ENCODE measurements at places on chromosomes 3 and 15.

DNA sequence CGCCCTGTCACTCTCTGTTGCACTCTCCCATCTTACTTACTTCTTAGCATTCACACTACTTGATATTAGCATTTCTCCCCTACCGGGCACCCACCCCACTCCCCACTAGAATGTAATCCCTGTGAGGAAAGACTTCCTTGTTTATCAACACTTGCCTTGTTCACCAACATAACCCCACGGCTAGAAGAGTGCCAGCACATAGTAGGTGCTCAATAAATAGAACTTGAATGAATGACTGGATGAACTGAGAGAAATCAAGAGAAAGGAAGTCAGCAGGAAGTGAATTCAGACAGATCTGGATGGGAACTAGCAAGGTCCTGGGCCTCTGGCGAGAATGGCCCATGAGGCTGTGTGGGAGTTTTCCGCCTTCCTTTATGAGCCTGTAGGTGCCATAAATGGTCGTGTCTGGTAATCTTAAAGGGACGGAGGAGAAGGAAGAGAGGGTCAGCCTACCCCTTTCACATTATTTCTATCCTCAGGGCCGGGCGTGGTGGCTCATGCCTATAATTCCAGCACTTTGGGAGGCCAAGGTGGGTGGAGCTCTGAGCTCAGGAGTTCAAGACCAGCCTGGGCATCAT, 42.4 kb upstream of the HERC1 start:
- no peak for DNase-seq

DNA sequence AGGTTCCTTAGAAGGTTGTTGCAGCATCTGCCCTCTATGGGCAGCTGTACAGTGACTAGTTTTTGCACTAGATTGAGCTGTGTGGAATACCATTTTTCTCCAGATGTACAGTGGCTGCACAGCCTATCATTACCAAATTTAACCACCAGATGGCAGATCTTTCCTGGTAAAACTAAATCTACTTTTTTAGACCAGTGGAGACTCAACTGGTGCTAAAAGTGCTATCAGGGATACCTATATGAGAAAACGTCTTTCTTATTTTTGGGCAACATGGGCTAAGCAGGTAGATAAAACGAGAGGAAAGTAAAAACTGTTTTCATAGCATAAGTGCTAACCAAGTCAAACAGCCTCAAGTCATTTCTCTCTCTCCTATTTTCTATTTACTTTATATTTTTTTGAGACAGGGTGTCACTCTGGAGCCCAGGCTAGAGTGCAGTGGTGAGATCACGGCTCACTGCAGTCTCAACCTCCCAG, 21.2 kb downstream of the IGSF10 start:
- DNase-seq = peak; percentile 37

GRCh38 chr15:80873366-80873952, 94.3 kb downstream of the CEMIP start:
- no peak for DNase-seq

GRCh38 chr3:194973366-194974000, 287.8 kb downstream of the FAM43A start:
- DNase-seq = no peak

- no peak for DNase-seq
These were observed 115.4 kb upstream of the C15orf61 start for GRCh38 chr15:67405208-67406191.

DNA sequence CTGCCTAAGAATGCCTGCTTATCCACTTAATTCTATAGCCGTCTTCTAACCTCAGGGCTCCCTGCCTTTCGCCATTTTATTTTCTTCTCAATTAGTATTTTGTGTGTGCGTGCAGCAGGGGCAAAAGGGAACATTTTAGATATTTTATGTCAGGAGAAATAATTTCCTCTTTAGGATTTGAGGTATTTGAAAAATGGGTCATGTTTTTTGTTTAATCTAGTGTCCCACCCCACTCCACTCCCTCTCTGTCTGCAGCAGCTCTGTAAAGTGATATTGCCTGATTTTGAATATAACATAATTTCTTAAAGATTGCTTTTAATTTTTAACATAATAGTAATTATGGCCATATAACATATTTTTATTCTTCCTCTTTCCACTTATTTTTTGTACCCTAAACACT, 593.2 kb upstream of the DPPA4 start:
- DNase-seq = no peak

DNA sequence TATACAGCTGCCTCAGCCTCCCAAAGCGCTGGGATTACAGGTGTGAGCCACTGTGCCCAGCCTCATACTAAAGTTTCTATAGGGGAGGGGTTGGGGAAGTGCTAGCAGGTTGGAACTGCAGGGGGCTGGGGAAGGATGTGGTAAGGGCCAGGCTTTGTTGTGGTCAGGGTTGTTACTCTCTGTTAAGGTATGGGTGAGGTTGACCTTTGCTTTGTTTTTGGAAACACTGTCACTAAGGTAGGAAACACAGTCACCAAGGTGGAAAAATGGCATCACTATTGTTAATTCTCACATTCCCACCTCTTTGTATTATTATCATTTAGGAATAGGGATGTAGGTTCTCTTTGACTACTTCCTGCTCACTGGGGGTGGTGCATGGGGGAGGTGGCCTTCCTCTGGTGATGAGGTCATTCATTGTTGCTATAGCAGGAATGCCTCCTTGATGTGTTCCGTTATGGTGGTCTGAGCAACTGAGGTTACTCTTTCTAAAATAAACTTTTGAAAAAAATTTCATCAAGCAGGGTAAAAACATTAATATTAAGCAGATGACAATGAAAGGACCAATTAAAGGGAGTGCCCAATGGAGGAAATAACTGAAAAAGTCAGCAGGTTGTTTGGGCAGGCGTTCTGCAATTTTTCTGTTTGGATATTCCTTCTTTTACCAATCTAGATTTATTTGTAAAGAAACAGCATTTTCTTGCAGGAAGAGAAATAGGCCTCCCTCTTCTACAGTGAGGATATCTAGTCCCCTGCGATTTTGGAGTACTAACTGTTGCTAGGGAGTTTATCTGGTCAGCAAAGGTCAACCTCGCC, 150.5 kb downstream of the WDR76 start:
- DNase-seq = no peak

- no peak for DNase-seq
These were observed 329.9 kb downstream of the ZNF385D start for GRCh38 chr3:21421096-21421495.

- DNase-seq = no peak
These were observed 80.8 kb downstream of the RFTN1 start for GRCh38 chr3:16432714-16433113.

DNA sequence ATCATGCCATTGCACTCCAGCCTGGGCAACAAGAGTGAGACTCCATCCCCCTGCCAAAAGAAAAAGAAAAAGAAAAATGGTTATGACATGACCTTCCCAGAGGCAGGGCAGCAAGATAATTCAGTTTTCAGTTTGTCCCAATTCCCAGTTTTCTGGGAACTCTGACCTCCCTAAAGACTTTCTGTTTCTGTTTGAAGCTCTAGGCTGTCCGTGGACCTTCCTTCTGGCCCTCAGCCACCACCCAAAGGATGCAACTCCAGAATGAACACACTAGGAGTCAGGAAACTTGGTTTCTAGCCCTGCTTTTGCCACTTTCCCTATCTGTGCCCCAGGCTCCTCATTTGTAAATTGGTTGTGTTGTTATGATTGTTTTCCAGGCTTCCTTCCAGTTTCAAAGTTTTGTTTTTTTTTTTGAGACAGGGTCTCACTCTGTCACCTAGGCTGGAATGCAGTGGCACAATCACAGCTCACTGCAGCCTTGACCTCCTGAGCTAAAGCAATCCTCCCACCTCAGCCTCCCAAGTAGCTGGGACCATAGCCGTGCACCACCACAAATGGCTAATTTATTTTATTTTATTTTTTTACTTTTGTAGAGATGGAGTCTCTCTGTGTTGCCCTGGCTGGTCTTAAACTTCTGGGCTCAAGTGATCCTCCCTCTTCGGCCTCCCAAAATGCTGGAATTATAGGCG, 68.6 kb downstream of the CDC25A start:
- DNase-seq = no peak

DNA sequence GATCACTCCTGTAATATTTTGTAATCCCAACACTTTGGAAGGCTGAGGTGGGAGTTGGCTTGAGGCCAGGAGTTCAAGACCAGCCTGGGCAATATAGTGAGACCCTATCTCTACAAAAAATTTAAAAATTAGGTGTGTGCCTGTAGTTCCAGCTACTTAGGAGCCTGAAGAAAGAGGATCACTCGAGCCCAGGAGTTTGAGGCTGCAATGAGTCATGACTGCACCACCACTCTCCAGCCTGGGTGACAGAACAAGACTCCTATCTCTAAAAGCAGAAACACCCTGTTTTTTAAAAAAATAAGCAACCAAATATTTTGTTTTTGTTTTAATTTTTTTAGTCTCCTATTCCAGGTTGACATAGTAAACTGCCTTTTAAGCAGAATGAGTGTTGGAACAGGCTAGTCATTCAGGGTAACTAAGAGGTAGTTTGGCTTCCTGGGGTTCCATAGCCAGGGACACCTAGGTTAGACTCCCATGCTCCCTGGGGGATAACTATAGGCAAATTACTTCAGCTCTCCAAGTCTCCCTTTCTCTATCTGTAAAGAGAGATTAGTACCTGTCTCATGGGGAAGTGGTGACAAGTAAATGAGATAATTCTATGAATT, 114.6 kb upstream of the C15orf61 start:
- DNase-seq = no peak

DNA sequence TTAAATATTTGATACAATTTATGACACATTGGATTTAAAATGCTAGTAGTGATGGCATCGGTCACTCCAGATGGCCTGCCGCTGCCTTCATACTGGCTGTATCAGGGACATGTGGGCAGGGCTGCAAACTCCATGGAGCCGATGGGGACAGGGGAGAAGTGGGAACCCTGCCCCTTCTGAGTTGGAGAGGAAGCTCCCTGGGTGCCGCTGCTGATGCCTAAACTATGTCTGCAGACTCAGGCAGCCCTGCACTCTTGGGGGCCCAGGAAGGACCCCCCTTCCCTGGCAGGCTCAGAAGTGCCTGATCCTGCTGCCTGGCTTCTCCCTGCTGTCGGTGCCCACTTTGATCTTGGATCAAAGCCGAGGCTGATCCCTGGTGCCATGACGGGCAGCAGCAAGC, 1522.1 kb downstream of the OTOL1 start:
- DNase-seq = no peak

GRCh38 chr15:47003568-47003967, 713.7 kb upstream of the SEMA6D start:
- DNase-seq = no peak

DNA sequence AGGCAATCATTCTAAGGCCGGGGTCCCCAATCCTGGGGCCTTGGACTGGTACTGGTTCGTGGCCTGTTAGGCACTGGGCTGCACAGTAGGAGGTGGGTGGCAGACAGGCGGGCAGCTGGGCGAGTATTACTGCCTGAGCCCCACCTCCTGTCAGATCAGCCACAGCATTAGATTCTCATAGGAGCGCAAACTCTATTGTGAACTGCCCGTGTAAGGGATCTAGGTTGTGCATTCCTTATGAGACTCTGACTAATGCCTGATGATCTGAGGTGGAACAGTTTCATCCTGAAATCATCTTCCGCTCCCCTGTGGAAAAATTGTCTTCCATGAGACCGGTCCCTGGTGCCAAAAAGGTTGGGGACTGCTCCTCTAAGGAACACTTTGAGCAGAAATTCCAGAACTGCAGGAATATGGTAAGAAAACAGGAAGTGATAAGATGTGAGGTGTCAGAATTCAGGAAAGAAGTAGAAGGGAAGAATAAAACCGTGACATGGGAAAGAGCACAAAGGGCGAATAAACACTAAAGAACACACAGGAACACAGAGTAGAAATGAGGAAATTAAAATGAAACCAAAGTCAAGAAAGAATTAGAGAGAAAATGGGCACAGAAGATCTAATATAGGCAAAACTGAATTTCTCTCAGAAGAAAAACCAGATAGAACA, 57.6 kb downstream of the PDCD6IP start:
- no peak for DNase-seq

DNA sequence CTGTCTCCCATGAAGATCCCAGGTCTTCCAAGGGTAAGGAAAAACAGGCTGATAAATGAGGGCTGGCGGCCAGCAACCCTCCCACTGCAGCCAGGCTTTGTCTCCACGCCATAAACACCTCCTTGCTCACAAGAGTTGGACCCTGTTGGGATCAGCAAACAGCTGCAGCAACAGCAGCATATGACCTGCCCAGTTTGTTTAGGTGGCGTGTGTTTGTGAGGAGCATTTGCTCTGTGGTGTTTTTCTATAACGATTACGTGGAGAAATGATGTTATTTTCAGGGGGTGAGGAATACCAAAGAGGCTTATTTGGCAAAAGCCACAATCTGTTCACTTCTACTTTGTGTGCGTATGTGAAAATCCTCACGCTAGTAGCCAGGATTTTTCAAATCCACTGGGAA, 58.5 kb downstream of the RFTN1 start:
- DNase-seq = no peak

DNA sequence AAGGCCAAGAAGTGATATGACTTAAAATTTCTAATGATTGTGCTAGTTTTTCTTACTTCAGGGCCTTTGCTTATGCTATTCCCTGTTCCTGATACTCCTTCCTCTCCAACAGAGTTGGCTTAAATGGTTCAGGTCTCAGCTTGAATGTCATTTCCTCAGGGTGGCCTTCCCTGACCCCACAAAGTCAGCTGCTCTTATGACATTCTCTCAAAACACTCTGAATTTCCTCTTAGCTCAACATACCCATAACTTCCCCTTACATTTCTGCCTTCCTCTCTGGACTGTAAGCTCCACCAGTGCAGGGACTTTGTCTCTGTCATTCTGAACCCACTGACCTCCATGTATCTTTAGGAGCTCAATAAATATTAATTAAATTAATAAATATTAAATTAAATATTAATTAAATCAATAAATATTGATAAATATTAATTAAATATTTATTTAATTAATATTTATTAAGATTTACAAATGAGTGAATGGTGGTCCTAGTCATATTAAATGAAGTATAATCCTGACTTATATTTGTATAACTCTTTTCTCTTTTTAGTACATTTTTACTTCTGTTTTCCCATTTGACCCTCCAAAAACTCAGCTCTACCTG, 17.9 kb upstream of the TMCC1 start:
- no peak for DNase-seq

DNA sequence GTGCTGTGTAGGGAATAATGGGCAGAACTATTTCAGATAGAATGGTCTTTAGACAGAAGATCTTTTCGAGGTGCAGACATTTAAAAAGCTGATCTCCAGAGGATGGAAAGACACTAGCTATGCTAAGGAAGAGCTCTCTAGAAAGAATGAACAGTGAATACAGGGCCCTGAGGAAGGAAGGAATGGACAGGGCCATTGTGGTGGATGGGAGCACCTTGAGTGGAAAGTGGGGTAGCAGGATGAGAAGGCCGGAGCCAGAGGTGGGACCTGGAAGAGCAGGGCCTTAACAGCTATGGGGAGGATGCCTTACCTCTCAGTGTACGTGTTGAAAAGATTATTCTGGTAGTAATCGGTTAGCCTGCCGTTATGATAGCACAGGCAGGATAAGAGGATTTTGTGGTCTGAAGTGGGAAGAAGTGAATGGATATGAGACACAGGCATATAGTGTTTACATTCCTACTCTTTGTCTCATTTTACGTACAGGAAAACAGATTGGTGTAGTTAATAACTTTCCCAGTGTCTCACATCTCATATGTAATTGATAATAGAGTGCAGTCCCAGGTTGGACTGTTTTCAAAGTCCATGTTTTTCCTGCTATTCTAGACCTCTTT, 172.4 kb downstream of the KLHL25 start:
- DNase-seq = no peak

- DNase-seq = peak; percentile 63
These were observed 521.3 kb upstream of the SEMA6D start for GRCh38 chr15:47196048-47196447.

- no peak for DNase-seq
These were observed 220.8 kb downstream of the ZNF621 start for GRCh38 chr3:40745381-40746106.

Measured in iPS-NIHi11 (cell line).